Stimulated activated CD8-positive, alpha-beta memory T cell treated with anti-CD3 and anti-CD28 coated beads, Interleukin-15, amount 100 ng/mL, for 4 hours (primary cell): ENCODE measurements at places on chromosomes 1 and 21.

- no peak for DNase-seq
Observed at GRCh38 chr1:30040081-30041019, 683.0 kb downstream of the MATN1 start.

DNA sequence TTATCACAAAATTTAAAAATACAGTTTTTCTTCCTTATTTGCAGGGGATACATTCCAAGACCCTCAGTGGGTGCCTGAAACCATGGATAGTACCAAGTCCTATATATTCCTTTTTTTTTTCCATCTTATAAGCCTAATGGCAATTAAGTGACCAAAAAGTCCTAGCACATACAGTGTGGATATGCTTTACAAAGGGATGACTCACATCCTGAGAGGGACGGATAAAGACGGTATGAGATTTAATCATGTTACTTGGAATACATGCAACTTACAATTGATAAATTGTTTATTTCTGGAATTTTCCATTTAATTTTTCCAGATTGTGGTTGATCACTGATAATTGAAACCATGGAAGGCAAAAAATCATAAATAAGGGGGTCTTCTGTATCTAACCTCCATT is 181.2 kb upstream of the BRINP3 start:
- DNase-seq, result no peak

DNA sequence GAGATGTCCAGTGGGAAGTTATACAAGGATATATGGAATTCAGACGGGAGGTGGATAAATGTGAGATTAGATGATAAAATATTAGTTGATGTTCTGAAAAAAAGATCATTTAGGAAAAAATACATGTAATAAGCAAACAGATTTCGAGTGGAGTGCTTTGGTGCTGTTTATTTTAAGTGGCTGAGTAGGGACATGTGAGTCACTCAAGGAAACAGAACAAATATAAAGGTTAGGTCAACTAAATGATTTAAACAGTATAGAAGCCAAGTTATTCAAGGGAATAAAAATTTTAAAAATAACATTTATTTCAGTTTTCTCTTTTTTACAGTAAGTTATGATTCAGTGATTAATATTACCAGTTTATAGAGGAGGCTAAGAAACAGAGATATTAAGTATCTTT is 1046.7 kb upstream of the B3GALT2 start:
- no peak for DNase-seq

- DNase-seq, result no peak
Observed at GRCh38 chr1:200980452-200980772, 43.1 kb downstream of the KIF21B start.

DNA sequence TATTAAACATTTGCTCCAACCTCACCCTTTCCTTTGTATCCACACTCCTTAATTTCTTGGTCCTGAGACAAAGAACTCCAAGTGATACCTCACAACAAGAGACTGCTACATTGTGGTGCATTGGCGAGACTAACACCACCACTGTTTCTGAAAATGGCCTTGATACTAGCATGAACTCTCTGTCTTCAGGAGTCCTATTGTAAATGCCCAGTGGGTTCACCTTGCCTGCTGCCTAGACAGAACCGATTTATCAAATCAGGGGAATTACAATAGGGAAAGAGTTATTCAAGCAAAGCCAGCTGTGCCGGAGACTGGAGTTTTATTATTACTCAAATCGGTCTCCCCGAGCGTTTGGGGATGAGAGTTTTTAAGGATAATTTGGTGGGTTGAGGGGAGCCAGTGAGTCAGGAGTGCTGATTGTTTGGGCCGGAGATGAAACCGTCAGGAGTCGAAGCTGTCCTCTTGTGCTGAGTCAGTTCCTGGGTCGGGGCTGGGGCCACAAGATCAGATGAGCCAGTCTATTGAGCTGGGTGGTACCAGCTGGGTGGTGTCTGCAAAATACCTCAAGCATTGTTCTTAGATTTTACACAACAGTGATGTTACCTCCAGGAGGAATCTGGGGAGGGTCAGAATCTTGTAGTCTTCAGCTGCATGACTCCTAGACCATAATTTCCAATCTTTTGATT is 83.1 kb downstream of the DESI2 start:
- no peak for DNase-seq

GRCh38 chr1:155255243-155256007 is at the start of gene ENTREP3:
TSS of gene ENTREP3 (minus strand) at chr1:155255483. CDS start at chr1:155254877, 606 bp downstream.
- peak; percentile 56 for DNase-seq

- no peak for DNase-seq
Observed at GRCh38 chr1:112866151-112866550, 89.8 kb downstream of the SLC16A1 start.

DNA sequence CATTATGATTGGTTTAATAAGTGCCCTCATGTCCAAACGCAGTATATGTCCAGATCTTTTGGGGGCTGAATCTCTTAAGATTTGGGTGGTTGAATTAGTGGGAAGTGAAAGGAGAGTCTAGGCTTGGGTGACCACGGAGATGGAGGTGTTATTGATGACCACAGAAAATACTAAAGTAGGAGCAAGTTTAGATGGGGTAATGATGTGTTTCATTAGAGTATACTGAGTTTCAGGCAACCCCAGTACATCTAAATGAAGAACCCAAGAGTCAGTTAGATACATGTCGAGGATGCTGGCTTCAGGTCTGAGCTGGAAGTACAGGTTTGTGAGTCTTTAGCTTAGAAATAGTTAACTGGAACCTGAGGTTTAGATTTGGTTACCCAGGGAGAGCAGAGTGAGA is 6.5 kb upstream of the ZZZ3 start:
- DNase-seq, result no peak
